Right atrium auricular region (tissue), 2 donors: ENCODE measurements at places on chromosomes 3 and 15. TPM values are rescaled to one million over a fixed set of nuclear protein-coding genes. Genes with fewer than 3 reads are reported as not detected.

DNA sequence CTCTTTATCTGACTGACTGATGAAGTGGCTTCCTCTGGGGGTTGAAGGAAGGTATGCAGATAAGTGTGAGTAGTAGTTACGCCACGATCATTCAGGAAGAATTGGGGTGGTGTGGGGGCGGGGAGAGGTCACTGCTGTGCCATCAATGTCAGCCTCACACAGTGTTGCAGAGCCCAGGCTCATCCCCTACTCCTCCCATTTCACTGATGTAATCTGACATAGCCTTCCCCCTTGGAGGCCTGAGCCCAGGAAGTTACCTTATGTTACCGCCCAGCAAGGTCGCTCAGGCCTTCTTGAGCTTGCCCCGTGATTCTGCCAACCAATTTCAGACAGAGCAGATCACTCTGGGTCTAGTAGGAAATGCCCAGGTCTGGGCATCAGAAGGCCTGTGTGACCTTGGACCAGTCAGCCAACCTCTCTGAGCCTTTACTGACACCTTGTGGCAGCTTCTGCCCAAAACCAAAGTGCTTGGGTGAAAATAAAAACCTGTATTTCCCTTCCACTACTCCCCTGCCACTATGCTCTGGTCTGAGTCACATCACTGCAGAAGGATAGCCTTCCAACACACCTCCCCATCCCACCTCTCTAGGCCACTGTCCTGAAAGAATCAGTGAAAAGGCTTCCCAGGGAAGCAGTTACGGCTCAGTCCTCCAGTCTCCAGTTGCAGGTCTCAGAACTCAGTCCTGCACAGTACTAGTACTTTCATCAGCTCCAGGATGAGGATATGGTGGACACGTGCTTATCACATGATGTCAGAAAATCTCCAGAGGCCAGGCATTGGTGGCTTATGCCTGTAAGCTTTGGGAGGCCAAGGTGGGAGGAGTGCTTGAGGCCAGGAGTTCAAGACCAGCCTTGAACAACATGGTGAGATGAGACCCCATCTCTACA lies 28.1 kb upstream of the INSYN1 start:
- no peak for DNase-seq

GRCh38 chr15:51016615-51017014 lies 78.1 kb downstream of the TNFAIP8L3 start:
- no peak for DNase-seq

- no peak for DNase-seq
These were observed 2.1 kb upstream of the EIF5A2 start for GRCh38 chr3:170910542-170910941.

DNA sequence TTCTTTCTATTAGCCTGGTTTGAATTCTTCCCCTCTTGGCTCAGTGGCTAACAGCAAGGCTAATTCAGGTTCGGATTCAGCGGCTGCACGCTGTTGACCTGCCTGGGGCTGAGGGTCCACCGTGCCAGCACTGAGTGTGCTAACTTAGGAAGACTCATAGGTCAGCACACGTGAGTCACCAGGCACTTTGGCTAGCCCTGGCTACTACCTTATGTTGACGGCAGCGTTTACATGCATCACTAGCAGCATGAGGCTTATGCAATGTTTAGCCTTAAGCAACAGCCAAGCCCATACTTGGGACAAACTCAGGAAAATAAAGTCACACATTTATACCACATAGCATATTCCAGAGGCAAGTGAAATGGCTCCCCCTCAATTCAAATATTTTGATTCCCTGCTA lies 137.7 kb downstream of the RAB11A start:
- DNase-seq: no peak

DNA sequence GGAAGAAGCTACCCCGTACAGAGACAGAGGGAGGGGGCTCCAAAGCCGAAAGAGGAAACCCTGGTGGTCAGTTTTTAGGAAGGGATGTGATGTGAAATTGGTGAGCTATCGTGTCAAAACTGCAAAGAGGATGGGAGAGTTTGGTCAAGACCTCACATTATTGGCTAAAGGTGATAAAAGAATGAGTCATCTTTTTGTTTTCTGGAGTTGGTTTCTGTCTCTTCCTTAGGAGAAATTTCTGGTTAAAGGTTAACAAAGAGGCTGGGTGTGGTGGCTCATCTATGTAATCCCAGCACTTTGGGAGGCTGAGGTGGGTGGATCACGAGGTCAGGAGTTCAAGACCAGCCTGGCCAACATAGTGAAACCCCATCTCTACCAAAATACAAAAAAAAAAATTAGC lies 217.8 kb upstream of the CBLB start:
- DNase-seq: no peak

GRCh38 chr3:62712746-62713145 lies 162.5 kb downstream of the CADPS start:
- DNase-seq: no peak

DNA sequence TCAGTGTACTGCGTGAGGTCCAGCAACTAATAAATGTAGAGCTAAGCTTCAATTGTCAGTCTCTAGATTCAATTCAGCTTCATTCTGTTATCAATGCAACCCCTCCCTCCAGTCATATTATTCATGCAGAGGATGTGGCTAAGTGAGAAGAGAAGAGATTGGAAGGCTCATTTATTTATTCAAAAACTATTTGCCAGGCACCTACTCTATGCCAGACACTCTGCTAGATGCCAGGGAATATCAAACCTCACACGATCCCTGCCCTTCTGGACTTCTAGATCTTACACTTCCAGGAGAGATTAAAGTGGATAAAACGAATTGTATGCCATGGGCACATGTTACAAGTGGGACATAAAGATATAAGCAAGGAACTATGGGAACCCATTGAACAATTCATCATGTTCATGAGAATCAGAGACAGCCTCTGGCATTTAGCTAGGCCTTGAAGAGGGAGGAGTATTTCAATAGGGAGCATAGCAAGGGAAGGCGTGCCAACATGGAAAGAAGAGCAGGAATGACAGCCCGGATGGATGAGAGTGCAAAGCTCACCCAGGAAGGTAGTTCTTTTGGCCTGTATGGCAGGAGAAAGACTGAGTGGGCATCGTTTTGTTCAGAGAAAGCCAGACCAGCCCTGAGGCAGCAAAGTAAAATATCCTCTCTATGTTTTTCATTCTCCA lies 75.4 kb downstream of the FGF12 start:
- no peak for DNase-seq

GRCh38 chr3:82053236-82053635 lies 291.8 kb upstream of the GBE1 start:
- no peak for DNase-seq

- no peak for DNase-seq
These were observed 183.6 kb downstream of the DCLK3 start for GRCh38 chr3:36580716-36581115.

GRCh38 chr3:125470671-125471070 lies 49.3 kb downstream of the SNX4 start:
- no peak for DNase-seq

DNA sequence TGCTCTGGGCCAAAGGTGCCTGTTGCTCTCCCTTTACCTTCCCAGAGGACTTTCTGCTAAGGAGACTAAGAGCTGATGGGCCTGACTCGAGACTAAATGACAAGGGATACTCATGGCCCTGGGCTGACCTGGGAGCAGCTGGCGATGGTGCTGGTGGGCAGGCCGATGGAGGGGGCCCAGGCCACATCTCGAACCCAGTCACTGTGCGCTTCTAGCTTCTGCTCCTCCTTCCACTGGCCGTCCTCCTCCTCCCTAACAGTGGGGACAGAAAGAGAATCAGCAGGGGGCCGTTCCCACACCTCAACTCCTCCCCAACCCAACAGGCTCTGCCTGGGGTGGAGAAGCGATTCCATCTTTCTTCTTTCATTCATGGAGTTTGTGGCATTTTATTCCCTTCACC lies 12.2 kb upstream of the GHRL start:
- DNase-seq: no peak

DNA sequence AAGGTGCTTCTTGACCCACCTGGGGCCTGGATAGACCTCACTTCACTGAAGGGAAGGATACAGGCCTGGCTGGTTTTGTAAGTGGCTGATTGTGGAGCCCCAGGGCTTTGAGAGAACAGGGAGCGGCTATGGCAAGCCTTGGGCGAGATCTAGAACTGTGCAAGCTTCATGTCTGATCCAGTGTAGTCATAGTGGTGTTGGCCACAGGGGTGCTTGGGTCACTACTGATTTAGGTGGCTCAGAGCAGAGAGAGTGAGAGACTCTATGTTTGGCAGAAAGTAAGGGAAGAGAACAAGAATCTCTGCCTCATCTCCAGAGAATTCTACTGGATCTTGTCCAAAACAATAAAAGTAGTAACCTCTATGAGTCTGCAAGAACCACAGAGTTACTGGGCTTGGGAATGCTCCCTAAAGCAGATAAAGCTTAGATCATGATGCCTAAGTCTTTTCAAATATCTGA lies 394.2 kb upstream of the EPHA3 start:
- no peak for DNase-seq

- DNase-seq: no peak
These were observed 35.1 kb downstream of the IGSF10 start for GRCh38 chr3:151425627-151426340.

GRCh38 chr3:49883998-49884397 lies 14.3 kb upstream of the CAMKV start:
- DNase-seq: no peak

GRCh38 chr3:51680663-51681230 lies 9.7 kb downstream of the TEX264 start:
- no peak for DNase-seq

GRCh38 chr3:118948146-118948545 lies 86.5 kb downstream of the IGSF11 start:
- no peak for DNase-seq

DNA sequence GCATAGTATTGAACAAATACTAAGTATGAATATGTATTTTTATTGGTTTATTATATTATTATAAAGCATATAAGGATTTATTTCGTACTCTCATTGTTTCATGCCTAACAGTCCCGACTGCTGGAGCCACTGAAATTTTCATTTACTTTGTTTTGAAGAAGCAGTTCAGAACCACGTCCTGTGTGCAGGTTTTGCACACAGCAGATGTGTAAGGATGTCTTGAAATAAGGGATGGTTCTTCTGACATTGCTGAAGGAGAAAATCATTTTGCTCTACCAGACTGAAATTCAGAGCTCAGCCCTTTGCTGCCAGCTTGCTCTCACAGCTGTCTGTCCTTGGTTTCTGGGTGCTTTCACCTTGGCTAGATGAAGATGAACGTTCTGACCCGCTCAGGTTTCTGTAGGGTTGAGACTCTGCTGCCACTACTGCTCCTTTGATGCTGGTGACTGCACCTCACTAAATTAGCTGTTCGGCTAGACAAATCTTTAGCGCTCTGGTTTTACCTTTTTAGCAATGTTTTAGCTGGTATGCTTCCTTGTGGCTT lies 54.2 kb downstream of the UBE2E1 start:
- no peak for DNase-seq

Gene GOLGA6L9
- 1.0 TPM for total RNA-seq

Gene GLDN
- total RNA-seq: 1.9 TPM

Gene CASR
- not detected for total RNA-seq

Gene AHSG
- total RNA-seq: not detected

Gene CCNB2
- total RNA-seq: 2.1 TPM

Gene PARP15
- 1.1 TPM for total RNA-seq

Gene NRROS
- total RNA-seq: 4.8 TPM
